Cardiac fibroblast (primary cell): ENCODE measurements at places on chromosomes 16 and 17.
A peak's percentile ranks its signal among the peaks of the same experiment; 100 is the strongest.

GRCh38 chr17:4497101-4497824, 1.4 kb upstream of the SPNS2 start:
- DNase-seq, result no peak

GRCh38 chr17:61856035-61856434, 7.3 kb downstream of the BRIP1 start:
- no peak for DNase-seq

GRCh38 chr17:72985882-72986720, 106.4 kb downstream of the SLC39A11 start:
- DNase-seq, result peak; percentile 82

DNA sequence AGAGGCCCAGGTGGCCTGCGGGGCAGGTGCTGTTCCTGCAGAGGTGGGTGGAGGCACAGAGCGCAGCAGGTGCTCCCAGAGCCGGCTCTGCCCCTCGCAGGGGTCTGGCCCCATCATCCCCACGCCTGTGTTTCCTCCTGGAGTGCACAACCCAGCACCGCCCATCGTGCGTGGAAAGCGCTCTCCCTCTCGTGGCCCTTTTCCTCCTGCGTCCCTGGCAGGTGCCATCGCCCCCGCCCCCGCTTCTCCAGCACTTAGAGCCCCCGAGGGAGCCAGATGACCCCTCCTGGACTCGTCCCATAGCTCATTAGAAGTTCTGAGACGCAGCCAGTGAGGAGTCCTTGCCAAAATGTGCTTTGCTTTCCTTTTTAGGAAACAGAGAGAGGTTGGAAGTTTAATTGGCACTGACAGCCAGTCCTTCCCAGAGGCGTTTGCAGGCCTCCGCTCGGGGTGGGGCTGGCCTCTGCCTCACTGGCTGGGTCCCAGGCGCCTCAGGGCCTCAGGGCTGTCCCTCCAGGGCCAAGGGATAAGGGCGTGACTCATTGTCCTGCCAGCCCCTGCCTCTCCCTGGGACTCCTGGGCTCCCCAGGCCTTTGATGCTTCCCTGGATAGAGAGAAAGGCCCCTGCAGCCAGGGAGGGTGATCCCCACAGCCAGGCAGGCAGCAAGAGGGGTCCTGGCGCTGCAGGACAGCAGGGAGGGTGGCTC, 32.2 kb upstream of the CHMP6 start:
- DNase-seq, result peak; percentile 85
